ENCODE measurements at places on chromosomes 12 and 14.

DNA sequence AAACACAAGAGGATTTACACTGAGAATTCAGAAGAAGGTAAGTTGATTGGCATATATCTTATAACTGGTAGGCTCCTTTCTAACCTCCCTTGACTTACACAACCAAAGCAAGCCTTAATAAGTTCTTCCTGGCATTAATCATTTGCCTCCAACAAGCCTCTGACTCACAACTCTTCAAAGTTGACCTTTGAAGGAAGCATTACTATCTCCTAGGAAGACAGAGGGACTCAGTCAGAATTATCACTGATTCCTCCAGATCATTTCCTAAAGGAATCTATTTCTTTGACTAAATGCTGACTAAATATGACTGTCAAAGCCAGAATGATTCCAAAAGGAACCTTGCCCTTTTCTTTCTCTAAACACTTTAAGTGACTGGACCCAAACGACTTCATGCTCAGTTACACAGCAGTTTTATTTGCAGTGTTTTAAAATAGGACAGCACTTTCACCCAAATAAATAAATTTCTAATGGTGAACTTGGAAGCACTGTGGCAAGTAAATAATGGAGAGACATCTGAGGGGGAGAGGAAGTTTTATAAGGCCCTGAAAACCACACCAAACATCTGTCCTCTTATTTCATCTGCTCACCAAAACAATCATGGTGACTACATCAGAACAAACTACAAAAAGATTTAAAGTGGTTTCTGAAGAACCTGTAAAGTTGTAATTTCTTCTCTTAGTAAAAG, 128.2 kb downstream of the KLHL28 start:
- no peak for DNase-seq

GRCh38 chr12:67338426-67338825, 69.3 kb downstream of the CAND1 start:
- DNase-seq = no peak

GRCh38 chr12:120488057-120488640, 7.8 kb upstream of the DYNLL1 start:
- DNase-seq = no peak

DNA sequence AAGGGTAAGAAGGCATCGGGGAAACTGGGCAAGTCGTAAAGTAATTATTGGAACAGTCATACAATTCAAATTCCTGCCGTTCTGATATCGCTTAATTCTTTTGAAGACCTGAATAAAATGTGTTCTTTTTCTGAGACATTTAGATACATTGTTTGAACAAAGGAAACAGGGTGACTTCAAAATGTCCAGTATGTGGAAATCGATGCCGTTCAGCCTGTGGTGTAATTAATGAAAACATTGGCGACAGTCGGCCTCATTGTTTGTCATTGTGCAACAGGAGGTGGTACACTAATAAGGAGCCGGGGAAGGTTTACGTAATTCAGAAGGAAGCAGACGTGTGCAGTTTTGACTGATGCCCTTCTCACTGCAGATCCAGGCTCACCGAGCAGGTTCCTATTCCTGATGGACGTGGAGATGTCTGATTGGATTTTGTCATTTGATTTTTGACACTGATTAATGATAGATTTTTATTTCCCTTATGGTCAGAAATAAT, 92.7 kb downstream of the BORCS5 start:
- no peak for DNase-seq

DNA sequence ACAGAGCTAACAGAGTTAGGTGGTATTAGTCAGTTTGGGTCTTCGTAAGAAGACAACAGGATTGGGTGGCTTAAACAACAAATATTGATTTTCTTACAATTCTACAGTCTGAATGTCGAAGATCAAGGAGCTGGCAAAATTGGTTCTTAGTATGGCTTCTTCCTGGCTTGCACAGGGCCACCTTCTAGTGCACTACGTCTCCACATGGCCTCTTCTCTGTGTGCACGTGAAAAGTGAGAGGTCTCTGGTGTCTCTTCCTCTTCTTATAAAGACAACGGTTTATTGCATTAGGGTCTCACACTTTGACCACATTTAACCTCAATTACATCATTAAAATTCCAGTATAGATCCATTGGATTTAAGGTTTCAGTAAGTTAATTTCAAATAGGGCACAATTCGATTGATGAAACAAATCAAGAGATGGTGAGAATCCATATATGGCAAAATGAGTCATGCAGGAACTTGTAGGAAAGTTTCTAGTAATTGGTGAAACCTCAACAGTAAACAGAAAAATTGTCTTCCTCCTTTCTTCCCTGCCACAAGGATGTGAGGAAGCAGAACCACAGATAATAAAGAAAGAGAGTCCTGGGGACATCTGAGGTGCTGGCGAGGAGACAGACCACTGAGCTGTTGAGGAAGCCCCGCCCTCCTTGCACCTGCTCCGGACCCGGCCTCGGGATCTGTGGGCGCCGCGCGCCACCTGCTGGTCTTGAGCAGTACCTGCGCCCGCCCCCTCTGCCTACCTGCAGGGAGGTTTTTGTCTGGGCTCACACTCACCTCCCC, 846.7 kb downstream of the TMEM121 start:
- peak; percentile 63 for DNase-seq

DNA sequence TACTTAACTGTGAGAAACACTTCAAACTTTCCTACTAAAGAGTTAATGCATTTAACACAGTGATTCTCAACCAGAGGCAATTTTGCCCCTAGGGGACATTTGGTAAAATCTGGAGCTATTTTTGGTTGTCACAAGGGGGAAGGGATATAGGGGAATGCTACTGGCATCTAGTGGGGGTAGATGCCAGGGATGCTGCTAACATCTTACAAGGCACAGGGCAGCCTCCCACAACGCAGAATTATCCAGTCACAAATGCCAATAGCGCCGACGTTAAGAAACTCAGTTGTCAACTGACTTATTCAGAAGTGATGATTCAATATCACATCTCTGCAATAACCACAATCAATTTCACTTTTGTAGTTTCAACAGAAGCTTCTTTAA, 2.0 kb downstream of the EEA1 start:
- DNase-seq = peak; percentile 47

GRCh38 chr12:117966511-117966910, 2.3 kb downstream of the KSR2 start:
- no peak for DNase-seq

DNA sequence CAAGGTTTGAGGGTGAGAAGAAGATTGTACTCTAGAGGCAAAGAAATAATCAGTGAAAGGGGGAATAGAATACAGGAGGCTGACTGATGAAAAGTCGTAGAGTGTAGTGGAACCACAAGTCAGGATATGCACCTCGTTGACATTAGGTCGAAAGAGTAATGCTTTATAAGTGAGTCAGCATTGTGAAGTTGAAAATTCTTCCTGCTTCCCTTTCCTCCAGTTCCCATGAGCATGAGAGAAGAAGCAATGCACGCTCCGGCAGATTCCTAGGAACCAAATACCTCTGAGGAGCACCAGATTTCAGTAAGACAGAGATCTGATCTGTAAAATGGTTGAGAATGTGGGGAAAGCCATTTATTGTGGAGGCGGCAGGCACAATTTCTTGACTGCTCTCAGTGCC, 16.5 kb downstream of the CCER1 start:
- no peak for DNase-seq

All from stimulated activated naive CD4-positive, alpha-beta T cell (primary cell).